Dermis microvascular lymphatic vessel endothelial cell (primary cell): ENCODE measurements at places on chromosomes 5 and 9. TPM values are rescaled to one million over a fixed set of nuclear protein-coding genes. Genes with fewer than 3 reads are reported as not detected.

The SMIM33 gene
- total RNA-seq = under 0.01 TPM in 1 of 2 replicates, not detected in the other

The STC2 gene
- 11.4 and 12.1 TPM in 2 replicates for total RNA-seq

The SHISAL2B gene
- total RNA-seq = not detected in 2 replicates

The MUSK gene
- total RNA-seq = not detected in 2 replicates

The MCTP1 gene
- total RNA-seq = 38.8 and 66.4 TPM in 2 replicates

The KIF20A gene
- total RNA-seq = 22.4 and 52.5 TPM in 2 replicates

The PCDHB15 gene
- total RNA-seq = 0.26 and 0.76 TPM in 2 replicates

The NRARP gene
- 36.6 and 52.0 TPM in 2 replicates for total RNA-seq

The NUTM2G gene
- total RNA-seq = not detected in 2 replicates

The GLIPR2 gene
- total RNA-seq = 57.9 and 108 TPM in 2 replicates

The ENHO gene
- under 0.01 TPM in 1 of 2 replicates, not detected in the other for total RNA-seq

The ACOT12 gene
- not detected in 2 replicates for total RNA-seq

The PWWP2A gene
- total RNA-seq = 9.0 and 12.1 TPM in 2 replicates

The PCDHGB1 gene
- 0.39 and 1.1 TPM in 2 replicates for total RNA-seq

The SLC4A9 gene
- not detected in 2 replicates for total RNA-seq

The RFK gene
- 38.3 and 50.3 TPM in 2 replicates for total RNA-seq

The FXN gene
- 2.3 TPM in 2 replicates for total RNA-seq

DNA sequence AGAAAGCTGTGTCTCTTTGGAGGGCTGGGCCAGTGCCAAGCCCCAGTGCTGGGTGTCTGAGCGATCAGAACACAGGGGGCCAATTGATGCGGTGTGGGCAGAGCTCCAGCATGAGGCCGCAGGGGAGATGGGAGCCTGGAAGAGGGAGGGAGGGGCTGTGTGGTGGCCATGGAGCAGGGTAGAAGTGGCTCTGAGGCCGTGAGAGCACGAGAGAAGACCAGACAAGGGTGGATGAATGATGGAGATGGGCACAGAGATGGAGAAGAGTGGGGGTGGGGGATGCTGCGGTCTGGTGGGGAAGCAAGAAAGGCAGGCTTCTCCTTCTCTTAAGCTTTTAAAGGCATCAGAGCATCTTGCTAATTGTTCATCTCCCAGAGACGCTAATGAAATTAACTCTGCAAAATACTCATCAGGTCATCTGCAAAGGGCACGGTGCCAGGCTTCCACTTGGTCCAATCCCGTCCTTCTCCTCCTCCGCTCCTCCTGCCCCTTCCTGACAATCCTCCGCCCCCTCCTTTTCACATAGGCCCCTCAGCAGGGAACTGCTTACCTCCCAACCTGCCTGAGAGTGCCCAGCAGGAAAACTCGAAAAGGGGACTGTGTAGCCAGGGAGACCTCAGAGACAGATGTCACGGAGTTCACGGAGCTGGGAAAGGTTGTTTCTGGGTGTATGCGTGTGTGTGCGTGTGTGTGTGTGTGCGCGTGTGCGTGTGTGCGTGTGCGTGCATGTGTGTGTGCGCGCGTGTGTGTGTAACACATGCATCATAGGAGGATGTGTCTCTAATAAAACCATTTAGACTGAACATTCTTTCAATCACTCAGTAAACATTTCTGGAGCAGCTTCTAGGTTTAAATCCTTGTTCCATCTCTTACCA lies 7.1 kb upstream of the UNC5A start:
- DNase-seq = no peak

- DNase-seq = no peak
Observed at GRCh38 chr9:129312251-129313122, 134.4 kb upstream of the IER5L start.

- DNase-seq = no peak
Observed at GRCh38 chr9:116515541-116515940, 171.6 kb upstream of the TRIM32 start.

GRCh38 chr5:137997726-137998213 lies 35.1 kb downstream of the FAM13B start:
- peak; percentile 5 for DNase-seq

DNA sequence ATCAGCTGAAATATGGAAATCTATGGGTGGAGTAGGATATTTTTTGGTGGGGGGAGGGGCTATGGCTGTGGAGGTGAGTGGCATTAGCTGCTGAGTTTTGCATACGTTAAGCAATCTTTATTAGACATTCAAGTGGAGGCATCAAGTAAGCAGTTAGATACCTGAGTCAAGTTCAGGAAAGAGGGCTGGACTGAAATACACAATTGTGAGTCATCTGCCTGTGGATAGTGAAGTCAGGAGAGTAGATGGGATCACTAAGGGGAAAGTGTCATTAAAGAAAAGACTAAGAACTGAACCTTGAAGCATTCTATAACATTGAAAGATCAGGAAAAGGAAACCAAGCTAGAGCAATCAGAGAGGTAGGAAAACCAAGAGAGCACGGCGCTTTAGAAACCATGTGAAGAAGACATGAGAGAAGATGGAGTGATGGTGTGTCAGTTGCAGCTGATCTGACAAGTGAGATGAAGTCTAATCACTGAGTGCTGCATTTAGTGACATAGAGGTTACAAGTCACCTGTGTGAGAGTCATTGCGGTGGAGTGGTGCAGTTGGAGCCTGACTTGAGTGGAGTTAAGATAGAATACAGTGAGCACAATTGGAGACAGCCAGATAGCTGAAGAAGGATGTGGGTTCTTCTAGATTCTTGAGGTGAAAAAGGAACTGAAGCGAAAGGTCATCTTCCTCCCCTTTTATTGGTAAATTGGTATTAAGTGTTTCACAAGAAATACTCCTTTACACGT lies 88.7 kb downstream of the PIP5K1B start:
- no peak for DNase-seq

- DNase-seq = peak; percentile 12
Observed at GRCh38 chr5:123882319-123882964, 370.5 kb downstream of the CSNK1G3 start.

- no peak for DNase-seq
Observed at GRCh38 chr5:137705106-137705505, 30.8 kb downstream of the KLHL3 start.

DNA sequence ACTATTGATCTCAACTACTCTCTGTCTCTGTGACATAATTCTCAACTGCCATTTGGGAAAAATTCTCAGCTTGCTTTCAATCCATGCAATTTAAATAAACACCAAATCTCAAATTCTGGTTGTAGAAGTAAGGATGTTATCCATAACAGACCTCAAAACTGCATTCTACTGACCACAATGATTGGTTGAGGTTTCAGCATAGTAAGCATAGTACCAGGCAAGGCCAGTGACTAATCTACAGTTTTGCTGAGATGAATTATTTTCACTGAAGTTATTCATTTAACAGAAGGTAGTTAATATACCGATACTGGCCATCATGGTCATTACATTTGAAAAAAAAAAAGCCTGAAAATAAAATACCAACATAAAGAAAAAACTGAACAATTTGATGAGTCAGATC lies 488.0 kb upstream of the CDH18 start:
- no peak for DNase-seq

- DNase-seq = no peak
Observed at GRCh38 chr5:176188506-176189193, 49.6 kb upstream of the SIMC1 start.

GRCh38 chr5:14439087-14439871 lies 142.3 kb upstream of the OTULINL start:
- DNase-seq = no peak

GRCh38 chr9:21555911-21556310 lies 73.8 kb upstream of the IFNE start:
- DNase-seq = no peak

DNA sequence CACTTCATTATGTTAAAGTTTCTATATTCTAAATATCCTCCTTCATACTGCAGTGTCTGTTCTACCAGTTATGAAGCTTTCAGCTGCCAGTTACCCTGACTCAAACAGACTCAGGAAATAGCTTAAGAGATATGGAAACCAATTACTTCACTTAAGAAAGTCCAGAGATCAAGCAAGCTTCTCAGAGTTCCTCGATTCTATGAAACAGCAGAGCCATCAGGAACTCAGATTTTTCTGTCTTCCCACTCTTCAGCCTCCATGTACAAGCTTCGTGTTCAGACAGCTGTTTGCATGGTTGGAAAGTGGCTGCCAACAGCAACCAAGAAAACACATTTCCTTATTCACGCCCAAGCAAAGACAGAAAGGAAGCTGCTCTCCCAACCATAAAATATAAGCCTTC lies 216.1 kb downstream of the ACTL7B start:
- no peak for DNase-seq

DNA sequence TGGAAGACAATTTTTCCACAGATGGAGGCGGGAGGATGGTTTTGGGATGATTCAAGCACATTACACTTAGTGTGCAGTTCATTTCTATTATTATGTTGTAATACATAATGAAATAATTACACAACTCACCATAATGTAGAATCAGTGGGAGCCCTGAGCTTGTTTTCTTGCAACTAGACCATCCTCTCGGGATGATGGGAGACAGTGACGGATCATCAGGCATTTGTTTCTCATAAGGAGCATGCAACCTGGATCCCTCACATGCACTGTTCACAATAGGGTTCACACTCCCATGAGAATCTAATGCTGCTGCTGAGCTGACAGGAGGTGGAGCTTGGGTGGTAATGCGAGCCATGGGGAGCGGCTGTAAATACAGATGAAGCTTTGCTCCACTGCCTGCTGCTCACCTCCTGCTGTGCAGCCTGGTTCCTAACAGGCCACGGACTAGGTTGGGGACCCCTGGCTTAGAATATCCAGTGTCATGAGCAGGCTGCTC lies 1.6 kb downstream of the STKLD1 start:
- DNase-seq = no peak

DNA sequence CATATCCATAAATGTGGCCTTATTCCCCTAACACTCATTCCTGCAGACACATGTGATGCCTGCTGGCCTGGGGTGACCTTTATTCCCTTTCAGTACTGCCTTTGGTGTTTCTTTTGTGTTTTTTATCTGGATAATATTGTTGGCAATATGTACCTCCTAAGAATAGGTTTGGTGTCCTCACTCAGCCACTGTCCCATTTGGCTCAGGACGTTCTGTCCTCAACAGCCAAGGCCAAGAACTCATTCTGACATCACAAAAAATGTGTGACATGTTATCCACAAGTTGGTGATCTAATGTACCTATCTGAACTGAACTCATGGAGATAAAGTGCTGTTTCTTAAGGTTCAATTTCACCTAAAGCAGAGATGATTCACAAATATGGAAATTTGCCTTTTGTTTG lies 142.9 kb upstream of the GRAMD2B start:
- DNase-seq = no peak

GRCh38 chr9:113934829-113935676 lies 58.9 kb downstream of the ZNF618 start:
- DNase-seq = no peak

GRCh38 chr5:28156981-28157380 lies 1118.6 kb upstream of the CDH9 start:
- DNase-seq = no peak

DNA sequence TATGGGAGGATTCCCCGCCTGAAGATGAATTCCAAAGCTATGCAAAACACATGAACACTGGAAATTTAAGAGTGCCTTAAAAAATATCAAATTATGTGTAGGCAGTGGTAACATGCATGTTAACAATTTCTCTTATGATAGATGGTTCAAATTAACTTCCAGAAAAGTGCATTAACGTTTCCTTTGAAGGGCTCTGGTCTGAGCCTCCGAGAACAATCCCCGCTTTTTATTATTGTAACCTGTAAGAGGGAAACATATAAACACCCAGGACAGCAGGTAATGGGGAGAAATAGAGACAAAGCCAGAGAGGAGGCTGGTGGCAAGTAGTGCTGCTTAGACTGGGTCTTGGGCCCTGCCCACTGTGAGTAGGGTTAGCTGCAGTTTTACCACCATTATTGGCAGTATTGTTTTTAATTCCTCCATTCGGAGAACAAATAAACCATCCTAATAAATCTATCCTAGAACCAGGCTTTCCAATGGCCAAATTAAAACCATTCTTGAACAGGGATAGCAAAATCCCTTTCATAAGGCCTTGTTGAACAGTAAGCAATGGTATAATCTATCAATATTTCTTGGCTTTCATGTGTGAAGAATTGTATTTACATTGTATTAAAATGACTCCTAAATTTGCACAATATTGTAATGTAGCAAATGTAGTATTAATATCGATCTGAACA lies 6.3 kb downstream of the NR2F1 start:
- no peak for DNase-seq

GRCh38 chr5:1943481-1943880 lies 60.8 kb upstream of the IRX4 start:
- DNase-seq = no peak

DNA sequence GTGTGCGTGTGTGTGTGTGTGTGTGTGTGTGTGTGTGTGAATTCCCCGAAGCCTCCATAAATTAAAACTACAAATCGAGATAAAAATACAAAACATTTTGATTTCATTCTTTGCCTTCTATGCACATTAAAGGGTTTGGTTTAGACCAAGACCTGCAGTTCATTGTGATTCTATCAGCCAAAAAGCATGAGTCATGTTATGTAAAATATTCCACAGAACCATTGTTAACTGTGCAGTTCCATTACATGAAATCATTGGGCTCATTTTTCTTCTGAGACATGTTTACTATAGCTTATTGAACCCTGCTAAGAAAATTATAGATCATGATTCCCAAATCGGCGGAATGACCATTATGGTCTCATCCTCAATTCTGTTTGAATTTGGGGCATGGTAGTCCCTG lies 11.7 kb downstream of the CAVIN4 start:
- DNase-seq = peak; percentile 48

GRCh38 chr5:78327761-78328510 lies 32.5 kb upstream of the SCAMP1 start:
- DNase-seq = no peak

DNA sequence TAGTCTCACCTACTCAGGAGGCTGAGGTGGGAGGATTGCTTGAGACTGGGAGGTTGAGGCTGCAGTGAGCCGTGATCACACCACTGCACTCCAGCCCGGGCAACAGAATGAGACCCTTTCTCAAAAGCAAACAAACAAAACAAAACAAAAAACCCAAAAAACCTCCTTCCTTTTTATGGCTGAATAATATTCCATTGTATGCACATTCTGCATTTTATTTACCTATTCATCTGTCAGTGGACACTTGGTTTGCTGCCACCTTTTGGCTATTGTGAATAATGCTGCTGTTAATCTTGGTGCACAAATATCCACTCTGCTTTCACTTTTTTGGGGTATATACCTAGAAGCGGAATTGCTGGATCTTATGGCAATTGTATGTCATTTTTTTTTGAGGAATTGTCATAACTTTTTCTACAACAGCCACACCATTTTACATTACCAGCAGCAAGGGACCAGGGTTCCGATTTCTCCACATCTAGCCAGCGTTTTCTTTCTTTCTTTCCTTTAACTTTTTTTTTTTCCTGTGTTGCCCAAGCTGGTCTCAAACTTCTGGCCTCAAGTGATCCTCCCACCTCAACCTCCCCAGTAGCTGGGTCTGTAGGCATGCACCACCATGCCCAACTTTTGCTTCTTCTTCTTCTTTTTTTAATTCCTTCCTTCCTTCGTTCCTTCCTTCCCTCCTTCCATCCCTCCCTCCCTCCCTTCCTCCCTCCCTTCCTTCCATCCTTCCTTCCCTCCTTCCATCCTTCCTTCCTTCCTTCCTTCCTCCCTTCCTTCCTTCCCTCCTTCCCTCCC lies 30.6 kb downstream of the NKX2-5 start:
- peak; percentile 47 for DNase-seq

- DNase-seq = no peak
Observed at GRCh38 chr9:128841694-128842492, 12.3 kb upstream of the SPOUT1 start.
